RWPE2 (cell line): ENCODE measurements at places on chromosomes 2 and 18.
A peak's percentile ranks its signal among the peaks of the same experiment; 100 is the strongest.

DNA sequence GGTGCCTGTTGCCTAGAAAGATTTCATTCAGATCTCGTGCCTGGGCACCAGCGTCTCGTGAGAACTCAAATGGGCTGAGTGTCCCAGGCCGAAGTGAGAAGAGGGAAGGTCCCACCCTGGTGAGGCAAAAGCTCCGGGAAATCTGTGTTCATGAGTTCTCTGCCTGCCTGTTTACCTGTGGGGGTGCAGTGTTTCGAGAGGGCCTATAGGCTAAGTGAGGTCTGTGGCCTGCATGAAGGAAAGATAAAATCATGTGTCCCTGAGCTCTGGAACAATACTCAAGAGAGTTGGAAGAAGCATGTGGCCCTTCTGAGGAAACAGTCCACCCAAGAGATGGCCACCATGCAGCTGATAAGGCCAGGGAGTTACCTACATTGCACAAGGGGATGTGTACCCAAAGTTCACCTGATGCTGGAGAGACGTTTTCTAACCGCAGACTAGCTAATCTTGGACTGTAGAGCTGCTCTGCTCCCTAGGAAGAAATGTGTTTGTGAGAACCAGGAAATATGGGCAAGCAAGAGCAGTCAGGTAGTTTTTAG is 63.5 kb upstream of the ST3GAL5 start:
- no peak for DNase-seq

DNA sequence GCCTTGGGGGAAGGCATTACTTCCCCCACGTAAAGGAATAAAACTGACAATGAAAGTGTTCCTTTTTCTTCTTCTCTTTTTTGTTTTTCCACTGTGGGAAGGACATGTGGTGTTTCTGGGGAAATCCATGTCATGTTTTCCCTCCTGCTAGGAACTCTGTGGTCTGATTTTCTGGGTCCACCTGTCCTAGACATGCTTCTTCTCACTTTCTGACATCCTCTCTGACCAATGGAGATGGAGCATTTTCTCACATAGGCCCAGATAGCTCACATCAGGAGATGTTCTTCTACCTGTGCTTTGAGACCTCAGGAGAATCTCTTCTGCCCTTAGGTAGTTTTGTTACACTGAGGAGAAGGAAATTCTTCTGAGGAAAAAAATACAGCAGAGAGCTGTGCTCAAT is 252.0 kb upstream of the SIX3 start:
- no peak for DNase-seq

DNA sequence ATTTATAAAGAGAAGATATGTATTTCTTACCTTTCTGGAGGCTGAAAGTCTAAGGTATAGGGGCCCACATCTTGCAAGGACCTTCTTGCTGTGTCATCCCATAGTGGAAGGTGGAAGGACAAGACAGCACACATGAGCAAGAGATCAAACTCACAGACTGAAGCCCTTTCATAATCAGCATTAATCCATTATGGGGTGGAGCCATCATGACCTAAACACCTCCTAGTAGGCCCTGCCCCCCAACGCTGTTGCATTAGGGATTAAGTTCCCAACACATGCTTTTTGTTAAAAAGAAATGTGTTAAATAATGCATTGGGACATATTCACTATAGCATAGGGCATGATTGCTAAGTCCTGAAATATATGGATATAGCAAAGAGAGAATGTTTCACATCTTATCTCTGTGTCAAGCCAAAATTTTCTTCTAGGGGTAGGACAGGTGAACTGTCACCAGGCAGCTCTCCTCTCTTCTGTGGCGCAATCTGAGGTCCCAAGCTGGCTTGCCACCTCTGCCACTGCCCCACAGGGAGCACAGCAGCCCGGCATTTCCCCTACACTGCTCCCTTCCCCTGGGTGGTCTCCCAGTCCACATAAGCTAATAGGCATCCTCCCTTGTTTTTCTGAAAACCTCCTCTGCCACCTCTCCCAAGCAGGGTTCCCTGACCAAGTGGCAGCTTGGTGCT is 8.3 kb upstream of the CTIF start:
- no peak for DNase-seq

DNA sequence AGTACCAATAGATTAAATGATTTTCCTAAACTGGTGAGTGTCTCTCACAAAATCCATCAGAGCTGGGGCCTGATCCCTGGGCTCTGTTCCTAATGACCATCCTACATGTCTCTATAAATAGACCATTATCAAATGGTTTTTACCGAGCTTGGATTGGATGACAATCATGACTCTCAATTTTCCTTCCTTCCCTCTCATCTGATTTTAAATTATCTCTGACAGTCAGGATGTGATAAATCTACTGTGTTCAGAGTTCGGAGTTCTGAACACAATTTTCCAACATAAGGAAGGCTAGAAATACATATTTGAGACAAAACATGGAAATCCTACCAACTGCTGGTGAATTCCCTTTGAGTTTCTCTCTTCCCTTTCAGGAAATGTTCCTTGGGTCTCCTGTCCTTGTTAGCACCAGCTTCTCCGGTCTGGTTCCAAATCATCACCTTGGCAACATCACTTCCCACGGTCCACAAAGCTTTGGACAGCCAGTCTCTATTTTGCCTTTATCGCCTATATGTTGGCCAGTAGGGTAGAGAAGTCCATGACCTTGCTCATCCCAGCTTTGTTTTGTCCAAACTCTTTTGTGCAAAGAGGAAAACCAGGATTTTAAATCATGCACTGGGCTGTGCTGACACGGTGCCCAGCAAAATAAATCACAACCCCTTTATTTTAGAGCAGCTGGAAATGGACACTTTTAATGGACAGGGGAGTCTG is 139.6 kb upstream of the ITGA6 start:
- DNase-seq: no peak

DNA sequence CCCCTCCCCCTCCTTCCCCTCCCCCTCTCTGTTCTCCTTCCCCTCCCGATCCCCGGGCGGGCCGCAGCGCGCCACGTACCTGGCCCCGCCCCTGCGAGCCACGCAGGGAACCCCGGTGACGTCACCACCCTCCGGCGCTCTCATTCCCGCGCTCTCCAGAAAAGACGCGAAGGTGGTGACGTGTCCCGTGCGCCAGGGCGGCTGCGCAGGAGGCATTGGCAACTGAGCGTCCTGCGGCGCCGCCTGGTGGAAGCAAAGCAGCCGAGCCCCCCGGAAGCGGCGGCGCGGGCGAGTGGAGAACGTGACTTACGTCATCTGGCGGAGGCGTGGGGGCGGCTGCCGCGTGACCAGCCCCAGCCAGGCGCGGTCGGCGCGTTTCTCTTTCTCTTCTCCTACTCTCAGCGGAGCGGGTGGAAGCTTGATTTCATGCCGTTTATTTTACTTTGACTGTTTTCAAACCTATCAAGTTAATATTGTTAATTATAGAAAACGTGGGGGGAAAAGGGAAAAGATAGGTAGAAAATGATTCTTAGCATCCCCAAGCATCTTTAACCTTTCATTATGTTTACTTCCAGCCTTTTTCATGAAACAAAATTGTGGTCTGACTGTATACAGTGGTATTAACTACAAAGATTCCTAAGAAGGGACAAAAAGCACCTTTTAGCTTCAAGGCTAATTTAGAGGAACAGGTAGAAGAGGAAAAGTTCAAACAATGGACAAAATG is 48.1 kb downstream of the C2orf42 start:
- peak; percentile 98 for DNase-seq

DNA sequence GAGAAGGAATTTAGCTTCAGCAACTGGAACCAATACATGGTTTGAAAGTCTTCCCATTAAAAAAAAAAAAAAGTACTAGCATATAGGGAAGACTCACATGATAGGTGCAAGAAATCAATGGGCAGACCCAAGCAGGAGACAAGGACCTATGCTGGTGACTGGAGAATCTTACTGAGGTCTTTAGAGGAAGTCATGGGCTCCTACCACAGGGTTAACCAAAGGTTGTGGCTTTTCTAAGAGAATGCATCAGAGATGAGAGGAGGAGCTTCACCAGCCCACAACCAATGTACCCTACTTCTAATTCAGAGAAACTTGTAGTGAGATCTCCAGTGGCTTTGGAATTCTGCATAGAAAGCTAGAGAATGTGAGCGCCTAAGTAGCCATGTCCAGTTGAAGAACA is 207.4 kb downstream of the NCKAP5 start:
- no peak for DNase-seq

- no peak for DNase-seq
Observed at GRCh38 chr2:98576666-98577312, 31.5 kb downstream of the COA5 start.

DNA sequence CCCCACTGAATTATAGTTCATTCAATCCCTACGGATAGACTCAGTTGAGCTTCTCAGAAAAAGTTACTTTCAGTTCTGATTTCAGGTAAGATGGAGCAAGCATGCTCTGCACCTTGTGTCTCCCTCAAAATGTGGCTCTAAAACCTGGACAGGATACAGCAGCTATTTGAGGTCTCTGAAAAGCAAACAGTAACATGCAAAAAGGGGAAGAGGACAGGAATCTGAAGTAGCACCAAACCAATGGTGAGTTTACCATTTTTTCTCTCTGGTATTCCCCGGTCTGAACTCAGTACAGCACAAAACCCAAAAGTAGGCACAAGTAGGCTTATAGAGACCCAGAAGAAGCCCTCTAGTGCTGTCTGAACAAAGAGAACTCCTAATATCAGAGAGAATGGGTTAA is 34.1 kb downstream of the LANCL1 start:
- no peak for DNase-seq

DNA sequence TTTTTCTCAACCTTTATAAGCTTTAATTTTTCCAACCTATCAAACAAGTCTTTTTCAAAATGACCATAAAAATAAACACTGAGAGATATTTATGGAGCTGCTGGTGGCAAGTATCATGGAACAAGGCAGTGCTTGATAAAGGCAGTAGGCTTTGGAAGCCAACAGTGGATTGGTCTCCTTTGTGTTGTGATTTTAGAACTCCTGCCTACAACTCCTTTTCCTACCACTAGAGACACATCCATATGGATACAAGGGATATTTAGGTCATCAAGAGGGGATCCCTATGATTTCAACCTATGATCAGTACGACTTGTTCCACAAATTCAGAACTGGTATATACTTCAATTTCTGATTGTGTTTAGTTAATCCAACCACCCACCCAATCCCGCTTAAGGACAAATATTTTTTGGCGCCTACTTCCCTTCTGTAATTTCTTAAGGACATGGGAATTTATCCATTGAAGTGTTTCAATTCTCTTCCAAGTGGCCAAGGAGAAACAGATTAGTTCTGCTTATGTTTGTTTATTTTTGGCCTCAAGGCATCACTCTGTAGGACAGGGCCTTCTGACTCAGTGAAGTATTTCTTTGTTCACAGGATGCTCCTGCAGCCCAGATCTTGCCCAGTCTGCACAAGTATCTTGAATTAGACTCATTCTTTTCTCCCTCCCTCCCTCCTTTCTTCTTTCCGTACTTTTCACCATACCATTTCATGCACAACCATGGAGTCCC is 2119.6 kb upstream of the PIK3C3 start:
- no peak for DNase-seq

DNA sequence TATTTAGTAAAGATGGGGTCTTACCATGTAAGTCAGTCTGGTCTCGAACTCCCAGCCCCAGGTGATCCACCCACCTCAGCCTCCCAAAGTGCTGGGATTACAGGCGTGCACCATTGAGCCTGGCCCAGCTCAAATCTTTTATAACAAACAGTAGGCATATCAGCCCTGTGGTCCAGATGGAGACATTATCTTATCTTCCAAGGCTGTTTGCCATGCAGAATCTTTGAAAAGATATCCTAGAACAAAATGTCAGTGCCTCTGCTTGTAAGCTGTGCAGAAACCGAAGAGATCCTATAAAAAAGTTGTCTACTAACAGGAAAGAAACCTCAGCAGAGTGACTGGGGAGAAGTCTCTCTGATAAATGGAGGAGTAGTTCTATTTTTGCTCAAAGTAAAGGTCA is 142.1 kb downstream of the PTH2R start:
- DNase-seq: no peak

DNA sequence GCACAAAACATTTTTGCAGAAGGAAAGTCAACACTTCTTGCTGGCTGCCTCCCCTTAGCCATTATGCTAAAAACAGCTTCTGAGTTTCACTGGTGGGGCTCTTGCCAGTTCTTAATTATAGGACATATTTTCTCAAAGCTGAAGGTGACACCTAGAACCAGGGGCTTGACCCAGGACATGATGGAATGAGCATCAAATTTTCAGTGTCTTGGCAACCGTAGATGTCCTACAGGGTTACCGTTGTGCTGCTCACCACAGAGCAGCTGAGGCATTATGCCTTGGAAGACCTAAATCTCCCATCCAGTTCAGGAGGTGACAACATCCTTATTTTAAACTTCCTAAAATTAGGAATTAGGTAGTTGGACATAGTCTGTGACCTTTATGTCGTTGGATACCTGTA is 46.7 kb downstream of the TMEM185B start:
- no peak for DNase-seq

- no peak for DNase-seq
Observed at GRCh38 chr2:109264595-109265328, 135.8 kb downstream of the SH3RF3 start.

- DNase-seq: no peak
Observed at GRCh38 chr2:217918308-217919024, 84.3 kb downstream of the TNS1 start.

DNA sequence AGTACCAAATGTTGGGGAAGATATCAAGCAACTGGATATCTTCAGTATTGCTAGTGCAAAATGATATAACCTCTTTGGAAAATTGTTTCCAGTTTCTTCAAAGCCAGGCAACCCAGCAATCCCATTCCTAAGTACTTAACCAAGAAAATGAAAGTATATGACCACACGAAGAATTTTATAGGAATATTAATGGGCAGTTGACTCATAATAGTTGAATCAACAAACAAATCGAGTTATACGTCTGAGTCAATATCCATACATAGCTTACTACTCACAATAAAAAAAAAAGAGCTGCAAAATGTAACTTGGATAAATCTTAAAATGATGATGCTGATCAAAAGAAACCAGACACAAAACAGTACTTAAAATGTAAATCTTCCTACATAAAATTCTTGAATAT is 810.4 kb downstream of the METTL4 start:
- no peak for DNase-seq

DNA sequence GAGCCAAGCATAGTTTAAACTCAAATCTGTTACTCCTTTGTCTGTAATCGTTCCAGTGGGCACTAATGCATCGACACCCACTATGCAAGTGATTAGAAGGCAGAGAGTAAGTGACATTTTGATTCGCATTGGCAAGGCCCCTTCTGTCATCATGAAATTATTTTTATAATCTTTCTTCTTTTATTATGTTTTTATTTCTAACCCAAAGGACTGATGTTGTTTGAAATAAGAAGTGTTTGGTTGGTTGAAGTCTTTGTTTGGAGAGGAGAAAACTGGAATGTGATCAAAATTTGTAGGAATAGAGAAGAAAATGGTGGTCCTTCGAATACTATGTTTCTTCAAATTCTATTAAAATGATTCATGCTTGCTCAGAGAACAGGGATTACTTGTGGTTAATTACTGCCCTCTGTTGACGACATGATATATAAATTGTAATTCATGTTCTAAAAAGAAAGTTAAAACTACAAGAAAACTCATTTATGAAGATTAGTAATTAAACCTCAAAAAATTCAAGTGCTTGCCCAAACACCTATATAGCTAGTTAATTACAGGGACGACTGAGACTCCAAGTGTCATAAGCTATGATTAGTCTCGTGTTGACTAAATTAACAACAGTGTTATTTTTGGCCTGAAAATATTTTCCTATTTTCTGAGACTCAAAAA is 26.4 kb upstream of the TFPI start:
- DNase-seq: no peak
